Activated T-helper 17 cell treated with anti-CD3 and anti-CD28 coated beads, Interleukin-2, amount 50 U/mL, for 72 hours (primary cell): ENCODE measurements at places on chromosomes 3 and 15. TPM values are rescaled to one million over a fixed set of nuclear protein-coding genes. Genes with fewer than 3 reads are reported as not detected.

DNA sequence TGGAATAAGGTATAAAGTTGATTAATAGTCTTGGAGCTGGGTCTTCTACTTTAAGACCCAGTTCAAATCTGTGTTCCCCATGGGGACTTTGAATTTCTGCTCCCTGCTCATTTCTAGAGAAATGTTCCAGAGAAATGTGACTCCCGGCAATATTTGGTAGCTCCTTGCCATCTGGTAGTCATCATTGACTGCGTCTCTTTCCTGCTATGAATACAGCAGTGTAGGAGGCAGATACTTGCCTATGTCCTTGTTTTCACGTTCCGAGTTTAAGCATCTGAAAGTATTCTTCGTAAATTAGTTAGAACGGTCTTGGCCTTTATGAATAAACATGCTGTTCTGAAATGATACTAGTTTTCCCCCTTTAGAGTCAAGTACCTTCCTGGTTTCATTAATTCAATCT, 352.9 kb downstream of the PTPRG start:
- ATAC-seq: no peak

Gene NOX5
- not detected for total RNA-seq

Gene KIF15
- 25.3 TPM for total RNA-seq

Gene TEX55
- not detected for total RNA-seq

- ATAC-seq: no peak
Observed at GRCh38 chr3:3509665-3510064, 289.6 kb upstream of the LRRN1 start.

GRCh38 chr3:25849091-25849490, 59.2 kb downstream of the OXSM start:
- ATAC-seq: no peak

DNA sequence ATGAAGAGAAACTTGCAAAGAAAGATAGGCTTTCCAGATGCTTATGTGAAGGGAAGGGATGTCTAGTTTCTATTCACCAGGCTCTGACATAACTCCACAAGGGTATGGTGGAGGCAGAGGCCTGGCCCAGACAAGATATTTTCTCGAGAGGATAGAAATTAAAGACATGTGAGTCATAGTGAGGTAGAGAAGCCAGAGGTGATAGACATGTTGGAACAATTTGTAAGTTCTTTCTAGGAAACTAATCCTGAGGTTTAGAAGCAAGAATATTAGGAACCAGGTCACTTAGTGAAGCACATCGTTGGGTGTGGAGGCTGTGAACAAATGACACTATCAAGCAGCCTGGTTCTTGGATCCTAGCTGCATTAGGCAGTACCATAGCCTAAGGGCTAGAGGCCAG, 176.9 kb downstream of the BBX start:
- no peak for ATAC-seq

Gene LRRIQ4
- total RNA-seq: 0.13 TPM

DNA sequence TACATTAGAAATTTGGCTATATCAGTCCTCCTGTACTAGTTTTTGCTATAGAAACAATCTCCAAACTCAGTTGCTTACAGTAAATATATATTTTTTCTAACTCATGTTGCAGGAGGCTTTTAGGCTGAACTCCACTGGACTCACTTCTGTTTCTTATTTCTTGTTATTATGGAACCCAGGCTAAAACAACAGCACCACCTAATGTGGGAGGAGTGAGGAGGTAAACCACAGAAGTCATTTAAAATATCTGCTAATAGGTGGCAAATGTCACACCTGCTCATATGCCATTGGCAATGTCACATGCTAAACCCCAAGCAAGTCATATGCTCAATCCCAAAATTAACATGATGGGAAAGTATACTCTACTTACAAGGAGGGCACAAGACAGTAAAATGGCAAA, 462.2 kb downstream of the PLOD2 start:
- ATAC-seq: no peak

DNA sequence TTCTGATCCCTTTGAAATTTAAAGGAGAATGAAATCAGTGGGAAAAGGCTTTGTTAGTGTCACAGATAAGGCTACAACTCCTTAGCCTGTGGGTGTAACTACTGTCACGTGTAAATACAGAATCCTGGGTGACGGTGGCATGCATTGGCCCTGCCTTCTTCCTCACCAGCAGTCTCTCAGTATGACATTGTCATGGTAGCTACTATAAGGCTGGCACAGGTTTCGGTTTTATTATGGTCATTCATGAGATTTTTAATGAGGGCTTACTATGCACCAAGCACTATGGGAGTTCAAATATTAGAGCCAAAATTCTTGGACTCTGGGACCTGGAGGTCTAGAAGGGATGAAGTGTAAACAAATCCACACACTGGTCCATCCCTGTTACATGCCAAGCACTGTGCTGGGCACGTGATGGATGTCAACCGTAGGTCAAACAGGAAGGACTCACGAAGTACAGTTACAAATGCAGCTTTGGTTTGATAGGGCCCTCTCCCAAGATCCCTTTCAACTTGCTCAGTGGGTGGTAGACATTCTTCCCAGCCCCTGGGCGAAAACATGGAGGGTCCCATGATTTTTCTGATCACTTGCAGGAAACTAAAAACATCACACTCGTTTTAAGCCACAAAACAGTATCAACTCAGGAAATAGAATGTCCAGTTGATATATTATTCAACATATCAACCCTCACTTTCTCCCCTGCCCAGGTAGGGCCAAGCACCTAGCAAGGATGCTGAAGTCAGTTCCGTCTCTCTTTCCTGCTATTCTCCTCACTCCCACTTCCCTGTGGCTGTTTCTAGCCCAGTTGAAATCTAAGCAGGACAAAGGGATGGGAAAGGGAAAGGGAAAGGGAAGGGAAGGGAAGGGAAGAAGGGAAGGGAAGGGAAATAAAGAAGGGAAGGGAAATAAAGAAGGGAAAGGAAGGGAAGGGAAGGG, 25.3 kb downstream of the BFSP2 start:
- no peak for ATAC-seq

- ATAC-seq: no peak
Observed at GRCh38 chr3:165440380-165440779, 244.2 kb upstream of the SLITRK3 start.

- no peak for ATAC-seq
Observed at GRCh38 chr15:89410039-89410435, 75.4 kb upstream of the POLG start.

DNA sequence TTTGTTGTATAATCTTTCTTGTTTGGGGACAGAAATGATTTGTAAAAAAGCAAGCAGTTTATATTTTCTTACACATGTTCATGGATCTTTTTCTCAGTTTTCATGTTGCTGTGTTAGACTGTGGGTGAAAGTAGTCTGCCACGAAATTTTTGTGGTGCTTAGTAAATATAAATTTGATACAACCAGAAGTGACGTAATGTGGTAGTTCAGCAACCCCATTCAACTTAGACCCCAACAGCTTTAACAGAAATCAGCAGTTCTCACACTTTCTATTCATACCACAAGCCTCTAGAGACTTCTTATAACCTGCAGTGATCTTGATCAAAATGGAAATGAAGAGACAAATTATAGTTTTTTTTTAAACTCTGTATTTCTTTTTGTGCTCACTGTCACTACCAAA, 120.2 kb upstream of the IGSF10 start:
- no peak for ATAC-seq

DNA sequence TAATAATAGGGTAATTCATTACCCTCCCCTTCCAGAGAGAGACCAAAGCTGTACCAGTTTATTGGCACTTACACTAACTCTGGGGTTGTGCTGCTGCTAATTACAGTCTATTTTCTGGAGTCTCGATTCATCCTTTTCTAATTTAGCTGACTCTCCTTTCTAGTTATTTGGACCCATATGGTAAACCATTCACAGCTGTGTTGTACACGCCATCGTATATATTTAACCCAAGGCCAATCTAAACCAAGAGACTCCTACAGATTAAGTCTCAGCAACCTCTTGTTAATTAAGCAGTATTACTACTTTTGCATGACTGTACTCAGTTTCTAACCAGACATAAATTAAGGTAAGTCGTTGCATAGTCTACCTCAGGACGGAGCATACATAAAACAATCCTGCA, 22.5 kb downstream of the ANXA2 start:
- no peak for ATAC-seq

Gene EFL1
- total RNA-seq: 32.5 TPM

Gene LRRK1
- total RNA-seq: 0.74 TPM

Gene SRPRB
- total RNA-seq: 26.2 TPM

- peak; percentile 34 for ATAC-seq
Observed at GRCh38 chr3:186782542-186783057, 777 bp upstream of the EIF4A2 start.

Gene SRGAP3
- 3.9 TPM for total RNA-seq

DNA sequence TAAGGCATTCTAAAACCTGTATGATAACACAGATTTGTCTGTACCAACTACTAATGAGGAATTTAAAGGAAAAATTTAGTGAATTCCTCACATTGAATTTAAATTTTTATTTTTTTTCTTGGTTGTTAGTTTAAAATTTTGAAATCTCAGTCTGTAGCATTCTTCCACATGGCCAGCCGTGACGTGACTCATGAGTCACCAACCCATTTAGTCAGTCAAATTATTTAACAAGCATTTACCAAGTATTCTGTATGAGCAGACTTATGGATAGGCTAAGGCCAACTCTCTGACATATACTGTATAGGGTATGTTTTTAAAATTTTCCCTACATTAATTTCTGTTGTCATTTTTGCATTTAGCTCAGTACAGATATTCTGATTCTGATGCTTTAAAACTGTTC, 112.9 kb downstream of the CNTN4 start:
- ATAC-seq: no peak

Gene CHL1
- total RNA-seq: not detected

- no peak for ATAC-seq
Observed at GRCh38 chr3:37729119-37729518, 132.6 kb upstream of the CTDSPL start.

DNA sequence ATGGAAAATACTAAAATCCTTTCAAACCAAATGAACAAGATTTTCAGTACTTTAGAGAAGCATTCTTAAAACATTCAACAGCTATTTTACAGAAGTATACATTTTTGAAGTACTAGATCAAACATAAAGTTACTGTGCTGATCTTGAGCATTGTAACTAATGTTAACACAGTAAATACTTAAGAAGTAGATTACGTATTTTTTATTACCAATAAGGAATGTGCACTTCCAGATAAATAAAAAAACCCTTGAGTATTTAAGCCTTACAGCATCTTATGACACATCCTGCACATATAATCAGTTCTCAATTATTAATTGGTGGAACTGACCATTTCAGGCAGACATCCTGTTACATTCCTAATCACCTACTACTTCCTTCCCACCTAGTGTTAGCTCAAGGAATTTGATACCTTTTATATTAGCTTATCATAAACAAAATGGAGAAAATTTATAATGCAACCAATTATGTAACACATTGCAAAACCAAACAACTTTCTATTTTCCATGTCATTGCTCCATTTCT, 32.8 kb downstream of the COPS2 start:
- ATAC-seq: no peak

- ATAC-seq: no peak
Observed at GRCh38 chr3:38347421-38348200, 1.0 kb downstream of the XYLB start.

- no peak for ATAC-seq
Observed at GRCh38 chr3:174619239-174619638, 239.9 kb upstream of the NAALADL2 start.

Gene CDC25A
- 18.8 TPM for total RNA-seq

Gene CCR1
- total RNA-seq: 1.8 TPM

Gene HHATL
- total RNA-seq: not detected

DNA sequence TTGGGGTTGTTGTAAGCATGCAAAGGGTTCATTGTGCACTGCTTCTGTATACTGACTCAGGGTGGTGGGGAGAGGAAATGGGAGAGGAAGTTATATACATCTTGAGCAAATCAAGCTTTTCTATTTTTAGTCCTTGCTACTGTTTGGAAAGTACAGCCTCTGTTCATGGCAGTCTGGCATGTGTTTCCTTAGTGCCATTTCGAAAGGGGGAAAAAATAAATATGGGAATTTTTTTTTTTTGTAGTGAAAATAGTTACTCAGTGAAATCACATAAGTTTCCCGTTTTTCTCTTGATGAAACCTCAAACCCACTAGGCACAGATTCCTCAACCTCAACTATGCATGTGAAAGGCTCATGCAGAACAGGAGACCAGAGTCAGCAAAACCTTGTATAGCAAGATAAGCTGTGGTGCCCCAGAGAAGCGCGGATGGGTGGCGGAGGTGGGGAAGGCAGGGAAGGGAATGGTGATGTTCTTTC, 353.3 kb downstream of the LPP start:
- no peak for ATAC-seq

Gene OR5K3
- total RNA-seq: not detected

Gene KNG1
- total RNA-seq: not detected
